ENCODE measurements at places on chromosomes 6 and 20.

DNA sequence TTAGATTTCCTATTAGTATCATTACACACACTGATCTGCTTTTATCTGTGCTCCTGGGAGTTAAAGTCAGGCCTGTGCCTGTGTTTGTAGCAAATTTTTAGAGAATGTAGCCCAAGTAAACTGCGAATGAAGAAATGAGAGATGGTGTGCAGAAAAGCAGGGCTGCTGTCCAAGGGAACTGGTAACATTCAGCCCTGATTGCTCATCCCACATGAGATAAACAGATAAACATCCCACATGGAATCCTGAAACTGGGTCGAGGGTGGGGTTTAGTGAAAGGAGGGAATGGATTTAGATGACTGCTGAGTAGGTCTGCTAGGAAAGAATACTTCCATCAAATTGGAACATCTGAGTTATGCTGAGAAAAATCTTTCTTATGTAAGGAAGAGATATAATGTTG, 69.1 kb downstream of the GRIK2 start:
- no peak for DNase-seq

DNA sequence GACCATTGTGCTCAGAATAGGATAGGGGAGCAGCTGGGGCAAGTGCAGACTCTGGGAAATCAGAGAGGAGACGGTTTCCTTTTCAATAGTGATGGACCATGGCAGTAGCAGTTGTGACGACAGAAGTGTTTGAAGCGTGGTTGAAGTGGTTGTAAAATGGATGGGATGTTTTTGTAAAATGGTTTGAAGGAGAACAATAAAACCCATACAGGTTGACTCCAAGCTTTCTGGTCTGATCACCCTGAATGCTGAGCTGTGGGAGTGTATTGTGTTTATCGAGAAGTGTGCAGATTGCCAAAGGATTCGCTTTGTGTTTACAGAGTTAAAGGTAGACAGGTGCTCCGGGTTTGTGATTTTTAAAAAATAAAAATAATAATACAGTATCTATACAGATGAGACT, 255.2 kb upstream of the SULF2 start:
- DNase-seq: no peak

GRCh38 chr6:165987483-165988301, 180.0 kb downstream of the TBXT start:
- no peak for DNase-seq

DNA sequence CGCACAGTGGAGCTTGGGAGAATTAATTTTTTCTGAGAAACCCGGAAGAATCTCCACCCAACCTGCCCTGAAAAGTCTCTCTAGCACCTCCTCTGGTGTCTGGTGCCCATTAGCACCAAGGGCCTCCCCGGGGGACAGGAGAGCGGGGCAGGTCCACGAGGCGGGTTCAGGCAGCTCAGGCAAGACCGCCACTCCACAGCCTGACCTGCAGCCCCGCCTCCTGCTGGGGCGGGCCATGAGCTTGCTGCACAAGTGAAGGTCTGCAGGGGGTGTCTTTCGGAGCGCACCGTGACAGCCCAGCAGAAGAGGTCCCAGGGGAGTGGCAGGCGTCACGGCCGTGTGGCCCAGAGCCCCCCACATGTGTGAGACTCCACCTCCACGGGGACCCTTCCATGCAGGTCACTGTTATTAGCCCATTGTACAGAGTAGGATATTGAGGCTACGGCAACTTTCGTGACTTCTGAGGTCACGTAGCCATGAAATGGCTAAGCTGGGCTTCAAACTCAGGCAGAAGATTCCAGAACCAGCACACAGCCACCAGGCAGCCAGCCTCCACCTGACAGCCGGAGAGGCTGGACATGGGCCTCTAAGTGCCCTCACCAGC, 63.9 kb upstream of the SLCO4A1 start:
- DNase-seq: no peak

DNA sequence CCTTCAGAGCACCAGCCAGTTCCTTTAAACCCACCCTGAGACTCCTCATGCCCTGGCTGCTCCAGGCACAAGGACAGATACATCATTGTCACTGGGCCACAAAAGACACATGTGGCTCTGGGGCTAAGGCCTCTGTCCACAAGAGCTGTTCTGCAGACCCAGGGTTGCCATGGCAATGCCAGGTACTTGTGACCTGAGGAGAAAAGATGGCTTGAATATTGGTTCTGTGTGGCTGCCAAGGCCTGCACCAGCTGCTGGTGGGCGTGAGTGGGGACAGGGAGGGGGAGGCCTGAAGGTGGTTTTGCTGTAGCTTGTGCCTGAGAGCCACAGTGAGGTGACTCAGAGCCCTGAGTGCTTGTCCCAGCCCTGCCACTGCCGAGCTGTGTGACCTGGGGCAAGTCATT, 31.8 kb downstream of the SAYSD1 start:
- DNase-seq: no peak

- DNase-seq: no peak
Measured at GRCh38 chr6:98107801-98108200, 726.6 kb upstream of the POU3F2 start.

GRCh38 chr6:69881322-69882151, 15.2 kb downstream of the COL19A1 start:
- DNase-seq: peak; percentile 35

DNA sequence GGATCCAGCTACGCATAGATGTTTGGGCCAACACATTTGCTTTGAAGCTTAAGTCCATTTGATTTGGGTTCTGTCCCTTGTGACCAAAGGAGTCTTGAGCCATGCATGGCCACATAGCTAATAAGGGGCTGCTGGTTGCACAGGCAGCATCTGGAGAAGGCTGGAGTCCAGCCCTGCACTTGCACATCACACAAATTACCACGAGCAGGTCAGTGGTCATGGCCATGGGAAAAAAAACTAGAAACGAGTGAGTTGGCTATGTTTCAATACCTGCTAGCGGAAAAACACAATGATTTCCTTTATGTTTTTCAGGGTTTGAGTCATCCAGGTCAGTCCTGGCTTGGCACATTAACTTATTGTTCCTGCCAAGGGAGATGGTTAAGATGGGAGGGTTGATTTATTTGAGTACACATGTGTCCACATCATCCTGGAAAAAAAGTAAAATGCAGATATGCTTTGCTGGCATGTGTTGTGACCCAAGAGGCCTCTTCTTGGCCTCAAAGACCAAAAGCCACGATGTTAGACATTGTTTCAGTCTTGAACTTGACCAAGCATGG, 5.6 kb upstream of the STX16 start:
- no peak for DNase-seq

DNA sequence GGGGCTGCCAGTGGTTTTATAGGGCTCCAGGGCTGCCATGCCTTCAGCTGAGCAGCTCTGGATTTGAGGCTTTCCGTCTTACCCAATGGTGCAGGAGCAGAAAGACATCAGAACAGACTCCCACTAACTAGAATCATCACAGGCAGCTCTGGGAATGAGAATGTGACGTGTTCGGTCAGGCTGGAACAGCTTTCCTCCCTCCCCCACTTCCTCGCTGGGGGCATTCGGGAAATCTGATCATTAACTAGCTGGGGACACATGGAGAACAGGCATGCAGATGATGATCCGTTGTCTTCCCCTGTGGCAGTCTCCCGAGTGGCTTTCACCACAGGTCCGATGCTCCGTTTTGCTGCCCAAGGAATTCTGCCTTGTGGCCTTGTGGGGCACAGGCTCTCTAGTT, 5.5 kb upstream of the MTG2 start:
- no peak for DNase-seq

- DNase-seq: no peak
Measured at GRCh38 chr6:135938576-135939207, 87.2 kb downstream of the PDE7B start.

DNA sequence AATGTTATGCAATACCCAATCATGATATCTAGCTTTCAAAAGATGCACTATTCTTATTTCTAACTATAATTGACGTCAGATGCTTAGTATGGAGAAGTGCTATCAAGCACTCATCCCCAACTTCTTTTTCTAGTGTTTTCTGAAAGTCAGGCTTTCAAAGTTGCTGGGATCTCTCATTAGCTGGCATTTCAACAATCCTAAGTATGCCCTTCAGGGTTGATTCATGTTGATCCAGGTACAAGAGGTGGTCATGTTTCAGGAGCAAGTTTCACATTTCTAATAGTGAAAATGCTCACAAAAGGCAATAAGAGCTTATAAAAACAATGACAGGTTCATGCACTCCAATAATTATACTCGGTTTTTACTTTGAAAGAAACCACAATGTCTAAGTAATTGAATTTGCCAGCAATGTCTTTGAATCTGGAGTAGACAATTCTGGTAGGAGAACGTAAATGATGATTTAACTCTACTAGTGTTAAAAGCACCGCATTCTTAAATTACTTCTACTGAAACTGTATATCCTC, 193.7 kb upstream of the KHDRBS2 start:
- no peak for DNase-seq

DNA sequence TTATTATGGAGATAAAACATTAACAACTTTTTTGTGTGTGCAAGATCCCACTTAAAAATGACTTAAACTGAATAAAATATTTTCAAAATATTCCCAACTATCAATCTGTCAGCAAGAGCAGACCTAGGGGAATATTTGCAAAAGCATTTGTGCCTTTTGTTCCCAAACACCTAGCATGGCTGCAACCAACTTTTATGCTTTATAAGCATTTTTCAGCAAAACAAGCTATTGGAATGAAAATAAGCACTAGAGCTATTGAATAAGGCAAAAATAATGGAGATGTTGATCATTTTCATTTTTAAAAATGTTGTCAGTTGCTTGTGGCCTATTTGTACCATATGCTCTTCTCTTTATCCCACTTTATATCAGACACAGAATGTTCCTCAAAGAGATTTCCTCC, 28.2 kb upstream of the CEP162 start:
- no peak for DNase-seq

DNA sequence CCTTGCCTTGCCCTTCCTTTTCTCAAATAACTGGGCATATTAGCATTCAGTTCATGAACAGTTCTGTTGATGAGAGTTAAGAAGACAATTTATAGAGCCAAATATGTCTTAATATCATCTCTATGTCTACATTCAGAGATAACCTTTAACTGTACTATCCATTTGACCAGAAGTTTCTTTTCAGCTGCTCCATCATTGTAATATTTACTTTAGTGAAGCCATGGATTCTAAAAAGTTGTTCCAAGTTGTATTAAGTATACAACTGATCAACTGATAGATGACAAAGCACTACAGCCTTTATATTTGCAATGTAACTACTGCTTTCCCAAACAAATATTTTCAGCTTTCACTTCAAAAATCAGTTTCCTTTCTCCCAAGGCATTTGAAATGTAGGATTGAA, 1252.7 kb downstream of the EPHA7 start:
- DNase-seq: no peak

- no peak for DNase-seq
Measured at GRCh38 chr6:152309648-152310047, 327.5 kb downstream of the SYNE1 start.

- DNase-seq: no peak
Measured at GRCh38 chr6:107604549-107604948, 114.6 kb downstream of the SOBP start.

GRCh38 chr6:142903812-142904211, 41.2 kb downstream of the HIVEP2 start:
- DNase-seq: no peak

GRCh38 chr20:1144401-1145172, 26.2 kb downstream of the PSMF1 start:
- DNase-seq: no peak

- DNase-seq: no peak
Measured at GRCh38 chr6:45054610-45055009, 273.5 kb upstream of the RUNX2 start.

GRCh38 chr6:147506704-147507114, 1.8 kb upstream of the SAMD5 start:
- DNase-seq: peak; percentile 68

DNA sequence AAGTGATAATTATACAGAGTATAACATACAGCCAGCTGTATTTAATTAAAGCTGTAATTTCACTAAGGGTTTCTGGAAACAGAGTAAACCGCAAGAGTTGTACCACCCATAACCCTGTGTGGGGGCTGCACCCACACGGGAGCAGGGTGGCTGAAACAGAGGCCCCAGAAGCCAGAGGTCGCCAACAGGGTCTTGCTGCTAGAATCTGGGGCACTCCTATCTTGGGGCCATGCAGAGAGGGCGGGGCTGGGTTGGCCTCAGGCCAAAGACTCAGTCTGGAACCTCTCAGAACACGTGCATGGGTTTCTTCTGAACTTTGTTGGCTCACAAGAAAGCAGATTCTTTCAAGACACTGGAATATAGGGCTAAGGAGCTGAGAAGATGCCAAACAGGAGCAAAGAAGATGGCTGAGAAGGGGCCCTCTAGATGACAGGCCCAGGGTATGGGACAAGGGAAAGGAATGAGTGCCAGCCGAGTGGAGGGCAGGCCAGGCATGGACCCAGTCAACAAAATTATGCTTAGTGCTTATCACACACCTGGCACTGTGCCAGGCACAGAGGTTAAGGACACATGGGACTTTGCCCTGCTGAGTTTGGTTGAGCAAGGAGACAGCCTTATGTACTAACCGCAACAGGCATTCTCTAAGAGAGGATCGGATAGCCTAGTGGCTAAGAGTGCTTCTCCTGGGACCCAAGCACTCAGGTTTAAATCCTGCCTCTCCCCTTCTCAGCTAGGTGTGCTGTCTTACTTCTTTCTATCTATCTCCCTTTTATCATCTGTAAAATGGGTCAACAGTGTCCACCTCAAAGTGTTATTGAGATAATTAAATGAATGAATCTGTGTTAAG, 96.6 kb upstream of the FOXP4 start:
- no peak for DNase-seq

GRCh38 chr20:25695532-25696370, 902 bp downstream of the ZNF337 start:
- DNase-seq: peak; percentile 26

DNA sequence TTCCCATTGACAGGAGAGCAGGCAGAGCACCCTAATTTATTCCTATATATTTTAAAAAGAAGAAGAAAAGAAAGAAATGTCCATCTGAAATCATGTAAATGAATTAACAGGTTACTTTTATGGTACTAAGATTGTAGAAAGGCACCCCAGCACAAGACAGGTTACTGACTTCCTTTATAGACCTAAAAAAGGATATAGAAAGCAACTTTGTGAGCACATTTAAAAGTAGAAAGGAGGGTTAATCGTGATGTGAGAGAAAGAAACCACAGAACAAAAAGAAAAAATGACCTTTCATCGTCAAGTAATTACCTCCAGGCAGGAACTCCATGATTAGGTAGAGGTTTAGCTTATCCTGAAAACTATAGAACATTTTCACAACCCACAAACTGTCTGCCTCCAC, 29.9 kb downstream of the STK38 start:
- no peak for DNase-seq

GRCh38 chr6:52305411-52305810, 20.9 kb upstream of the MCM3 start:
- no peak for DNase-seq

- no peak for DNase-seq
Measured at GRCh38 chr20:64112691-64113443, 5.5 kb upstream of the NPBWR2 start.

GRCh38 chr20:10792291-10792690, 118.5 kb upstream of the JAG1 start:
- DNase-seq: no peak

GRCh38 chr20:39518654-39519053, 556.5 kb downstream of the DHX35 start:
- DNase-seq: no peak

GRCh38 chr6:105713474-105714118, 310.7 kb upstream of the PREP start:
- no peak for DNase-seq

- peak; percentile 35 for DNase-seq
Measured at GRCh38 chr6:136647363-136647852, 97.2 kb upstream of the MAP7 start.
